ENCODE measurements at places on chromosomes 7 and 10. TPM values are rescaled to one million over a fixed set of nuclear protein-coding genes. Genes with fewer than 3 reads are reported as not detected.

- peaks cover 19% of the 10 kb centered on the region for H3K36me3 ChIP-seq
- H3K27ac ChIP-seq: no peak overlapping the region
- H3K4me1 ChIP-seq: no peaks in the 10 kb centered on the region
- H3K27me3 ChIP-seq: no peaks in the 10 kb centered on the region
- no peak overlapping the region for H3K4me3 ChIP-seq
Measured at GRCh38 chr7:152133804-152134203, 108.3 kb downstream of the GALNT11 start.

GRCh38 chr10:21503542-21503941, 21.9 kb downstream of the SKIDA1 start:
- H3K27me3 ChIP-seq: no peaks in the 10 kb centered on the region
- H3K27ac ChIP-seq: no peak overlapping the region
- H3K4me1 ChIP-seq: no peaks in the 10 kb centered on the region
- H3K36me3 ChIP-seq: no peaks in the 10 kb centered on the region

The ARID5B gene
- total RNA-seq: 145 TPM

GRCh38 chr10:68721673-68722335, 765 bp downstream of the CCAR1 start:
- peaks cover 8% of the 10 kb centered on the region for H3K36me3 ChIP-seq
- no peak for DNase-seq
- peak overlapping the region; percentile 86 for H3K27ac ChIP-seq
- H3K4me3 ChIP-seq: peak overlapping the region; percentile 96

GRCh38 chr7:140010194-140010895, 52.4 kb downstream of the PARP12 start:
- no peaks in the 10 kb centered on the region for H3K27me3 ChIP-seq
- H3K4me1 ChIP-seq: no peaks in the 10 kb centered on the region
- DNase-seq: no peak
- H3K4me3 ChIP-seq: no peak overlapping the region
- H3K36me3 ChIP-seq: no peaks in the 10 kb centered on the region

The LRRD1 gene
- total RNA-seq: 0.17 TPM

The IFIT1 gene
- total RNA-seq: 25.8 TPM

DNA sequence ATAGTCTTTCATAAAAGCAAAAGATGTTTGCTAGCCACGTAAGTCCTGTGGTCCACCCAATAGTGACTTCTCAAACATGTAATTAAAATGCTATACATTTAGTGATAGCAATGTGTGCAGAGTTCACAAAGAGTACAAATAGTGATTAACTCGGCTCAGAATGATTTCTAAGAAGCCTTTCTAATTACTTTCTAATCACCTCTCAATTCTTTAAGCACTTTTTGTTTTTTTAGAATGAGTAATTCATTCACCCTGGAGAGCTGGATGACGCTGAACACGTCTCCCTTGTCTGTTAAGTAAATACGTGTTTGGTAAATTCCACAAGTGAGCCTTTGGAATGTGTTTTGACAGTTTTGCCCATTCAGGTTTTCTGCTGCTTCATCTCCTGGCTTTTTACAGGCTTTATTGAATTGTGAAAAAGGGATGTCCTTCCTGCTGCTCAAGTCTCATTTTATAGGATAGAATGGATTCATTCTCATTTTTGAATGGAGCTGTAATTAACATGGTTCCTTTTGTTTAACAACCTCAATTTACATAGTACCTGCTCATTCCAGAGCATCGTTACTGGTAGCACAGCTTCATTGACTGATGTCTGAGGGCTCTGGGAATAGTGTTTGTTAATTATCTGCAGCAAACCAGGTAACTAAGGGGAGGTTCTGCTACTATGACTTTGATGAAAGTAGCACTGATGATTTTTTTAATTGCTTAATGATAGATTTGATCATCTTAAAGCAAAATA, 212.1 kb downstream of the VTI1A start:
- peak; percentile 83 for DNase-seq
- H3K4me1 ChIP-seq: no peaks in the 10 kb centered on the region
- H3K27me3 ChIP-seq: no peaks in the 10 kb centered on the region
- no peak overlapping the region for H3K4me3 ChIP-seq

DNA sequence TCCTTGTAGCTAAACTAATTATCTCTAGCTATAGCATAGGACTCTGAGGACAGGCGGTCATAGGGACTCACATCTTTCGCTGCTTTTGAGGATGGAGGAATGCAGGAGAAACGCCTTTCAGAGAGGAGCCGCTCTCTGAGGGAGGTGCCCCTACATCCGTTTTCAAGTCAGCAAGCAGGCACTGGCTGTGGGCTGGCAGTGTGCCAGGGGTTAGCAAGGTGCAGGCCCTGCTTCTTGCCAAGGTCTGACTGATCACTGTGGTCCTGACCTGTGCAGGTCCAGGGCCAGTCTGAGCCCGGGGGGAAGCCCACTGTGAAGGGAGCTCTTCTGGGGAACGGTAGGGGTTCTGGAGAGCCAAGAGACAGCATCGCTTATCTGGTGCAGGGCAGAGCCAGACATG, 89.4 kb downstream of the SH3PXD2A start:
- H3K36me3 ChIP-seq: no peaks in the 10 kb centered on the region
- H3K4me3 ChIP-seq: no peak overlapping the region
- peak overlapping the region; percentile 52 for H3K27ac ChIP-seq
- DNase-seq: peak; percentile 28
- no peaks in the 10 kb centered on the region for H3K27me3 ChIP-seq
- H3K4me1 ChIP-seq: peaks cover 24% of the 10 kb centered on the region

The EGR2 gene
- total RNA-seq: 2.1 TPM

DNA sequence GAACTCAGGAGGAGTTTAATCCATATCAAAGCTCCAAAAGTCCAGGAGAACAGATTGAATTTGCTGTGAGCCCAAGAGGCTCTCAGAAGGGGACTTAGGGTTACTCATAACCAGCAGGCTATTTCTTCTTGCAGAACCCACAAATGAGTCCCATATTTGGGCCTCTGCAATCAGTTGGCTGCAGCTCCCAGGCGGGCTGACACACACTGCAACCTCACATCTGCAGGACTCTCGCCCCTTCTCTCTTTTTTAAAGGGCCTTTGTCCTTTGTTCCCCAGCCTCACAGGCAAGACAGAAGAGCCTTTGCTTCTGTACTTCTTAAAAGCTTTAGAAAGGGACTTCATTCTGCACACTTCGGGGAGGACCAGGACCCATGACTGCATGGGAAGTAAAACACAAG, 26.7 kb downstream of the CREB3L2 start:
- H3K27ac ChIP-seq: peak overlapping the region; percentile 98
- no peaks in the 10 kb centered on the region for H3K36me3 ChIP-seq
- H3K4me1 ChIP-seq: peaks cover 42% of the 10 kb centered on the region
- DNase-seq: peak; percentile 89

DNA sequence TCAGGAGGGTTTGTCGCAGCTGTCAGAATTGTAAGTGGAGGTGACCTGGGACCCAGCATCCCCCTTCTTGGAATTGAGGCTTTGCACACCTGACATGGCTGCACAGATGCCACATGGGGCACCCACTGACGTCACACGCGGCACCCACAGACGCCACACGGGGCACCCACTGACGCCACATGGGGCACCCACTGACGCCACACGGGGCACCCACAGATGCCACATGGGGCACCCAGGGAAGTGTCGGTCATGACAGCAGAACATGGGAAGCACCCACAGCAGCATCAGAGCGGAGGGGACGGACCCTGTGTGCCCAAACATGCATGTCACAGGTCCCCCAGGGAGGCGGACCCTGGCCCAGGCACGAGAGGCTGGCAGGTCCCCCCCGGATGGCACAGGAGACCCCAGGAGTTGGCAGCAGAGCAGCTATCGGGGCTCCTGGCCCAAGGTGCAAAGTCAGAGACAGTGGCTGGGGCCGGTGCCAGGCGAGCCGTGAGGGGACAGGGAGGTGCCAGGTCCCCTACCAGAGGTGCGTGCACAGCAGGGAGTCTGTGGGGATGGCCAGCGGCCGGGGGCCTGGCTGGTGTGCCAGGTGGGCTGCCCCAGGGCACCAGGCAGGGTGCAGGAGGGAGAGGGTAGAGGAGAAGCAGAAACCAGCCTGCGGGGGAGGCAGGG, 21.1 kb downstream of the KNDC1 start:
- H3K4me1 ChIP-seq: no peaks in the 10 kb centered on the region
- H3K27me3 ChIP-seq: no peaks in the 10 kb centered on the region
- no peak overlapping the region for H3K27ac ChIP-seq
- no peak overlapping the region for H3K4me3 ChIP-seq
- no peaks in the 10 kb centered on the region for H3K36me3 ChIP-seq
- no peak for DNase-seq

The ABCC2 gene
- 0.66 TPM for total RNA-seq

DNA sequence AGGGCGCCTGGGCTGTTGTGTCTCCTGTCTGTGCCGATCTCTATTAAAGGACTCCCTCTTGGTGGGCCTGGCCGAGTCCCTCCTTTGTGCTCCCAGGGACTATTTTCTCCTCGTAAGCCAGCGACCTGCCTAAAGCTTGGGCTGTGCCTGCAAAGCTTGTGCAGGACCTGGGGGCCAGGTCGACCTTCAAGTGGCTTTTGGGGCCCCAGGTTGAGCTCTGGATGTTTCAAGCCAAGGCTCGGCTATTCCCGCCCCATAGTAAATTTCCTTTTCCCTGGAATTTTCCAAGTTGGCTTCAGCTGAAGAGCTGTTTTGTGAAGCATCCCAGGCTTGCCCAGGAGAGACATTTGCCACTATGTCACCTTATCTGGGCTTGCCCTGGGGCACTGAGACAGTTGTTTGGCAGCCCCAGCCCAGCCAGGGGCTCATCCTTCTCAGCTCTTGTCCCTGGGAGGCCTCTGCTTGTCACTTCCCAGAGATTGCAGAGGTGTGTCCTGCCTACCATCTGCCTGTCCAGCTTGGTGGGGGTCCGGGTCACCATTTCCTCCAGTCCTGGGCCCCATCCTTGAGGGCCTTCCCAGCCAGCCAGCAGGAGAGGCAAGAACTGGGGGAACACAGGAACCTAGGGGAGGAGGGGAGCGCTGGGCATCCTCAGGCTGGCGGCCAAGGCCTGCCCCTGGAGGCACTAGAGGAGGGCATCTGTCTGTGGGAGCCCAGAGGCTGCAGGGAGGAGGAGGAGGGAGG, 20.2 kb downstream of the ZMIZ2 start:
- H3K27ac ChIP-seq: no peak overlapping the region
- DNase-seq: no peak
- no peak overlapping the region for H3K4me3 ChIP-seq
- H3K4me1 ChIP-seq: peaks cover 21% of the 10 kb centered on the region
- H3K27me3 ChIP-seq: no peaks in the 10 kb centered on the region

The MBL2 gene
- not detected for total RNA-seq

DNA sequence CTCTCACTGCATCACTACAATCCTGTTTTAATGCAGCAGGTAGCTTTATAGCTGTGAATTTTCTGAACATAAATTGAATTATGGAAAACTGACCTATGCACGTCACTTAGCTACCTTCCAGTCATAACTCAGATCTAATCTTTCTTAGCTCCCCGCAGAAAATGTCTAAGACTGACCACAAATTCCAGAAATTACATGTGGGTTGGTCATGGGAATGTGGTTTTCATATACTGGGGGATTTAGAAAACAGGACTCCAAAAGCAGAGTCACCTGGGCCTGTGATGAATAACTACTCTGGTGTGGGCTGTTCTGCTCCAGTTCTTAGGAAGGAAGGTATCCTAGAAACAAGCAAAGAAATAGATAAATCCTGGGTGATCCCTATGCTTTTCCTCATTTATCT, 178.4 kb upstream of the LRRTM3 start:
- no peaks in the 10 kb centered on the region for H3K36me3 ChIP-seq
- peaks cover 2% of the 10 kb centered on the region for H3K4me1 ChIP-seq
- H3K4me3 ChIP-seq: no peak overlapping the region
- DNase-seq: peak; percentile 99
- no peaks in the 10 kb centered on the region for H3K27me3 ChIP-seq
- no peak overlapping the region for H3K27ac ChIP-seq

- DNase-seq: no peak
- no peak overlapping the region for H3K4me3 ChIP-seq
- no peaks in the 10 kb centered on the region for H3K27me3 ChIP-seq
- no peaks in the 10 kb centered on the region for H3K36me3 ChIP-seq
Measured at GRCh38 chr10:18293536-18294510, 153.6 kb downstream of the CACNB2 start.

GRCh38 chr10:48389272-48389671, 82.8 kb downstream of the MAPK8 start:
- H3K4me1 ChIP-seq: peaks cover 10% of the 10 kb centered on the region
- no peak for DNase-seq
- H3K4me3 ChIP-seq: no peak overlapping the region

- no peak overlapping the region for H3K4me3 ChIP-seq
- H3K36me3 ChIP-seq: no peaks in the 10 kb centered on the region
- DNase-seq: no peak
Measured at GRCh38 chr10:24552346-24553016, 171.2 kb downstream of the ARHGAP21 start.

DNA sequence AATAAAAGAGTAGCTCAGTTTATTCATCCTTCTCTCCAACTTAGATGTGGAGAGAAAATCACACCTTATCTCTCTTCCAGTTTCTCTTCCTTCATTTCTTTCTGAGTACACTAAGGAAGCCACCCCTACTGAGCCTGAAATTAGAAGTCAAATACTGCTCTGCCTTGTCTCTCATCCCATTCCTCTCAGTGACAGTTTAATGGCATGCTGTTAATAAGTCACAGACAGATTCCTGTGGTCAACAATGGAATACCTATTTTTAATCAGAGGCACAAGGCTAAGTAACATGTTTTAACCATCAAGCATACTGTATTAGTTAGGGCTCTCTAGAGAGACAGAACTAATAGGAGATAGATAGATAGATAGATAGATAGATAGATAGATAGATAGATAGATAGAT, 253.2 kb downstream of the HTR7 start:
- H3K4me1 ChIP-seq: no peaks in the 10 kb centered on the region
- no peaks in the 10 kb centered on the region for H3K27me3 ChIP-seq
- DNase-seq: no peak
- no peak overlapping the region for H3K27ac ChIP-seq

- no peaks in the 10 kb centered on the region for H3K27me3 ChIP-seq
- no peak for DNase-seq
- no peaks in the 10 kb centered on the region for H3K36me3 ChIP-seq
Measured at GRCh38 chr10:45071043-45071813, 70.5 kb downstream of the ZNF22 start.

The GIMAP2 gene
- 16.2 TPM for total RNA-seq

The ALDH18A1 gene
- 85.7 TPM for total RNA-seq

The ARHGEF35 gene
- 0.51 TPM for total RNA-seq

The STRIP2 gene
- 10.9 TPM for total RNA-seq

The ZC3HAV1L gene
- 8.5 TPM for total RNA-seq

GRCh38 chr10:13717936-13718772, 131.4 kb downstream of the PRPF18 start:
- peak; percentile 94 for DNase-seq
- H3K27ac ChIP-seq: peak overlapping the region; percentile 77
- H3K27me3 ChIP-seq: no peaks in the 10 kb centered on the region
- peaks cover 30% of the 10 kb centered on the region for H3K4me1 ChIP-seq
